Stimulated activated CD8-positive, alpha-beta memory T cell treated with anti-CD3 and anti-CD28 coated beads, Interleukin-4, amount 100 ng/mL, for 48 hours (primary cell): ENCODE measurements at places on chromosomes 6 and 20.
A peak's percentile ranks its signal among the peaks of the same experiment; 100 is the strongest.

DNA sequence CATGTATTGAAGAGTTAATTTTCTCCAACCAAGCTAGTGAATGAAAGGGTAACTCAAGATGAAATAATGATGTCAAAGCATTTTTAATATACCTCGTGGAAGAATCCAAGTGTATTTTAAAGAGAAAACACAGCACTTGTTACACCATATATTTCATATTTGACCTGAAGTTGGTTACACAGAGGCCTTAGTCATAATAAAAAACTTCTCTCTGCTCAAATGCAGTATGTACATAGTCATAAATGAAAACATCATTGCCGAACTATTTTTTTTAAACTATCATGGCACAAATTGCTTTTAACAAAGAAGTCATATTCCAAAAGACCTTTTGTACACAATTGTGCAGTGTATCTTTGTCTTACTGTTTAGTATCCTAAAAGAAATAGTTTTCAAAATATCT lies 43.0 kb downstream of the BACH2 start:
- no peak for DNase-seq

- DNase-seq = no peak
Measured at GRCh38 chr6:24919056-24919892, 16.5 kb downstream of the RIPOR2 start.

GRCh38 chr6:4582506-4583417 lies 193.4 kb upstream of the CDYL start:
- DNase-seq = no peak

DNA sequence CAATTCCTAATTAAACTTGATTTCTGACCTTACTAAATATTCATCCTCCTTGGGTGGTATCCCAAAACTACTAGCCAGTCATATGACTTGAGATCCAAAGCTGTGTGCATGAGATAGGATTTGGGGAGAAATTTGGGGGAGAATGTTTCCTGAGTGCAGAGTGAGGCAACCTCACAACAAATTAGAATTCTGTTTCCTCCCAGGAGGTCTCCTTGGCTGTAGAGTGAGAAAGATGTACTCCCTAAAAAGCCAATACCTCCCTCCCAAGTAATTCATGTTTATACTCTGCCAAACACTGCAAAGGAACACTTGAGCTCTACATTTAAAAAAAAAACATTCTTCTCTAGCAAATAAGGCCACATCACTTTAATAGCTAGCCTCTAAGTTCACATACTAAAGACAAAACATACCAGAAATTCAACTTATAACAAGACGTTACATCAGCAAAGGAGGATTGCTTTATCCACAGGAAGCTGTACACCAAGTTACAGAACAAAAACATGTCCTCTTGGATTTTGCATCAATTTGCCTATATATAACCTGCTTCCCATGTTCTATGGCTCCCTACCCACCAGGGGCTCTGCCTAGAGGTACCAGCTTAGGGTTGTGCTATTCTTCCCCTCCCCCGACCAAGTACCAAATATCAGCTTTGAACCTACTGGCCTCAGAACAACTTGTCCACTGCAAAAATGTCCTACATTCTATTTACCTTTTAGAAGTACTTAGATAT lies 15.4 kb upstream of the TMEM30A start:
- no peak for DNase-seq

DNA sequence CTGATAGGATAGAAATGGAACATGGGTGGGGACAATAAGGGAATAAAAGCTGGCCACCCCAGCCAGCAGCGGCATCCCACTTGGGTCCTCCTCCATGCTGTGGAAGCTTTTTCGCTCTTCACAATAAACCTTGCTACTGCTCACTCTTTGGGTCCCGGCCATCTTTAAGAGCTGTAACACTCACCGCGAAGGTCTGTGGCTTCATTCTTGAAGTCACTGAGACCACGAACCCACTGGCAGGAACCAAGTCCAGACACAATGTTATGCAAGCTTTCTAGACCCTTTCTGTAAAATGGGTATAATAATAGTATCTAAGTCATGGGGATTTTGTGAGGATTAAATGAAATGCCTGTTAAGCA lies 48.9 kb upstream of the EZR start:
- DNase-seq = no peak

GRCh38 chr6:22053391-22053997 lies 243.3 kb downstream of the PRL start:
- no peak for DNase-seq

DNA sequence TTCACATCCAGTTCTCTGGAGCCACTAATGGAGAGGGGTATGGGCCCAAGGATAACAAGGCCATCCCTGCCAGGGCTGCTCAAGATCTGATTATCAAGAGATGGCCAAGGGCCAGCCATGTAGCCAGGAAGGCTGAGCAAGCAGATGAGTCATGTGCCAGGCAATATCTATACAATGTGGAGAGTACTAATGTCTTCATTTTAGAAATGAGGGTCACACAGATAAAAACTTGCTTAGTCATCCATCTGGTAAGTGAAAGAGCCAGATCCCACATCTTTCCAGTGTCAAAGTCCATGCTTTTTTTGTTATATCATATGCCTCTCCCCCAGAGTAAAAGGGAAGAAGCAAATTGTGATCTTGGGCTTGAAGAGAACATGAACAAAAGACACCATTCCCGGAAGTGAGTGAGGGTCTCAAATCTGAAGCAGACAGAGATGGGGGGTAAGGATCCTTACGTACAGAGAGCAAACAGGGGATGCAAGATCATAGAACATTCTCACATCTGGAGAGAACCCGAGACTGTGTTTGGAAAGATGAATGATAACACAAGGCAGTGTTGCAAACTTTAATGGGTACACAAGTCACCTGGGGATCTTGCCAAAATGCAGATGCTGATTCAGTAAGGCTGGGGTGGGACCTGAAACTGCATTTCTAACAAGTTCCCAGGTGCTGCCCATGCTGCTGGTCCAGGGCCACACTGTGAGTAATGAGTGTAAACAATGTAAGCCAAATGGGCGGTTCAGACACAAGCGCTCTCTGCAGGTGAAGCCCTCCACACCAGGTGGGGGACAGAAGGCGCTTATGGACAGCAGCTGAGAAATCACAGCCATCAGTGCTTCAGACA lies 20.0 kb upstream of the GSTA3 start:
- no peak for DNase-seq

- DNase-seq = no peak
Measured at GRCh38 chr6:135527960-135528249, 30.4 kb upstream of the AHI1 start.

DNA sequence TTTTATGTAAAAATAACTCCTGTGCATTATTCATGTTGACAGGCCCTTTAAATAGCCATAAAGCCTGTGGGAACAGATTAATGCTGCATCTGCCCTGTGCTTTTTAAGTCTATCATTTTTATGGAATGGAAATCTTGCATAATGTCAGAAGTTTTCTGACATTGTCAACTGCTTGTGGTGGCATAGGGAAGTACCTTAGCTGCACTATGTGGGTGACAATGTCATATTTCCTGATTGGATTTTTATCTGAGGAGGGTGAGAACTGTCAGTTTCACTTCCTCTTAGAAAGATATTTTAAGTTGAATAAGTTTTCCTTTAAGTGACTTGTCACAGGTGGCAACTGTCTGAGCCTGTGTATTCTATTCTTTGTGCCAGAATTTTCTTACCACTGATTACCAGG lies 267.9 kb downstream of the PLCB1 start:
- no peak for DNase-seq

DNA sequence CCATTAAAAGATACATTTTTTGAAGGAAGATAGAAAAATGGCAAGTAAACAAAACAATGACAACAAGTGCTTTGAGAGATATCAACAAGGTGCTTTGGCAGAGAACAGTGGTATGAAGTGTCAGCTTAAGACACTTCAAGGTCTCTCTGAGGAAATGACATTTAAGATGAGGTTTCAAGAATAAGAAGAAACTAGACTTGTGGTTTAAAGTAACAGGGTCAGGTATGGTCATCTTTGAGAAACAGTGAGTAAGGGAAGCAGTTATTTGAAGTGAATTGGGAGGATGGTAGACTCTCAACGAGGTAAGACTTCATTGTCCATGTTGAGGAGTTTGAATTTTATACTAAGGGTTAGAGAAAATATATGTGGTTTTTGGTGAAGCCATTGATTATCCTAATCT lies 77.8 kb downstream of the SYCP2L start:
- no peak for DNase-seq

- DNase-seq = peak; percentile 31
Measured at GRCh38 chr6:151647976-151648639, 154.3 kb downstream of the CCDC170 start.

DNA sequence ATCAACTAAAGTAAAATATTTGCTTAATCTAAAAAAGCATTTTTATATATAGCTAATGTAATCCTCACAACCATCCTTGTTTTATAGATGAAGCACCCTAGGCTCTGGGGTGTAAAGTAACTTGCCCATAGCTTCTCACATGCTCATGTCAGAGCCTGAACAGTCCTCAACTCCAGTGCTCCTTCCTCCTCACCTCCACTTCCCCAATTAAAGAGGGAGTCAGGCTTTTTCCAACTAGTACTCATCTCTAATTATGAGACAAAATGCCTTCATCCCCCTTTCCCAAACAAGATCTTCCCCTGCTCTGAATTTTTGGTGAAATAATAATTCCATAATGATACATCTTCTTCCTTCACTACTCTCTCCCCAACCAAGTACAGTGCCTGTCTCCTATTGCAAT lies 290.8 kb upstream of the PRDM1 start:
- no peak for DNase-seq

- no peak for DNase-seq
Measured at GRCh38 chr20:18443886-18444285, 22.9 kb downstream of the DZANK1 start.

DNA sequence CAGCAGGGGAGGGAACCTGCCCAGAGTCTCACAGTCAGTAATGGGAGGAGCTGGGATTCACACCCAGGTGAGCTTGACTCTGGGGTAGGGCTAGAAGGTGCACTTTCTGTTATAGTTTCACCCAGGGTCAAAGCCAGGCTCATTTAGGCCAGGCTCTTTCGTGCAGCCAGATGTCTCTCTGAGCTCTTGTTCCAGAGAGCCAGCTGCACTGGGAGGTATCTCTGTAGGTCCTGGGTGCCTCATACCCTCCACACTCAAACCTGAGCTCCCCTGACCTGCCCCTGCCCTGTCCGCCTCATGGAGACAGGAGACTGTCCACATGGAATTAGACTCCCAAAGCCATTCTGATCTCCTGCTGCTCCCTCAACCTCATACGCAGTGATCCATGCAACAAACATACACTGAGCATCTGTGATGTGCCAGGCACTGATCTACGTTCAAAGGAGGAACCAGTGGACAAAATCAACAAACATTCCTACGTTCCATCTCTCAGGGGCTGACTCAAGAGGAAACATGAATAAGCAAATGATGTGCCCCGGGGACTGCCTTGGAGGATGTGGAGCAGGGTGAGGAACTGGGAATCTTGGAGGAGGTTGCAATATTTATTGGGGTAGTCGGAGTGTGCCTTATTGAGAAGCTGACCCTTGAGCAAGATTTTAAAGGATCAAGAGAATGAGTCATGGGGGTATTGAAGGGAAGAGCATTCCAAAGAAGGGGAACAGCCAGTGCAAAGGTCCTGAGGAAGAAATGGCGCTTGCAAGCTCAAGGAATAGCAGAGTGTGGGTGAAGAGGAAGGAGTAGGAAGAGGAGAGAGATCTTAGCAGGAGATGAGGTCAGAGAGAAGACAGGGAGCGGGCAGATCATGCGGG lies 71.3 kb upstream of the TOX2 start:
- DNase-seq = no peak

DNA sequence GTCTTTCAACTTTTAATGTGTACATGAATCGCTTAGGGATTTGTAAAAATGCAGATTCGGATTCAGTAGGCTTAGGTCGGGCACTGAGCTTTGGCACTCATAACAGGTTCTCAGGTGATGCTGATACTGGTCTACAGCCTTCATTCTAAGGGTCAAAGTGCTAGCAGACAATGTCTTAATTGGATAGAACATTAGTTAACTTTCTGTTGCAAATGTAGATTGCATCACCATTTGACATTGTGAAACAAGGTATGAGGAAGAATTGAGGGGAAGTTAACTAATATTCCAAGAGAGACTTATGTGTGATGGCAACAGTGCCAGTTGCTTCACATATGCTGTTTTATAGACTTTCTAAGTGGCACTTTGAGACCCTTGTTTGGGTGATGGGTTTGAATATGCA lies 86.9 kb downstream of the MLIP start:
- DNase-seq = no peak

GRCh38 chr20:19110881-19111460 lies 101.5 kb upstream of the SLC24A3 start:
- DNase-seq = no peak

- DNase-seq = no peak
Measured at GRCh38 chr6:32954267-32954666, 1.4 kb upstream of the HLA-DMA start.

DNA sequence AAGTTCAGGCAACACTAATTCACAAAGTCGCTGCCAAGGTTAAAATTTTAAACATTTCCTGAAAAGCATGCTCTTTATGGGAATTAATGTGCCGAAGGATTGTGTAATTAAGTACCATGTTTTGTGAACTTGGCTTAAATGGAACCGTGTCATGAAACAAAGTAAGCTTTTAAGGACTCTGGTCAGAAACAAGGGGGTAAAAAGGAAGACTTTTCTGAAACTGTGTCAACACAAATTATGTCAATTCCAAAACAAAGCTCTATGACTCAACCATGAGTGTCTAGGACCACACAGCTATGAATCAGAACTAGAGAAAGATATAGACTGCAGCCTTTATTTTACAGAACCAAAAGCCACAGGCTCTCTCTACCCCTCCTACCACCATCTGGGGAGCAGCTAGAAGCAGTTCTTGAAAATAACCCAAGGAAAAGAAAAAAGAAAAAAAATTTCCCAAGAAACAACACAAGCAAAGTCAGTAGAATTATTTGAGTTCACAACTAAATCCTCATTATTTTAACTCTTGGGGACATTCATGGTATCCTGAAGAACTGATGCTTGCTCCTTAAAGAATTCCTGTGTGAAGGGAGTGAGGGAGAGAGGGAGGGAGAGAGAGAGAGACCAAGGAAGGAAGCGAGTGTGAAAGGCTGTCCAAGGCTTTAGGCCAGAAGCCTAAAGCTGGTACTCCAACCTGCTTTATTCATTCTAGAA lies 81.9 kb downstream of the ZMYND8 start:
- peak; percentile 37 for DNase-seq

- peak; percentile 79 for DNase-seq
Measured at GRCh38 chr6:127266178-127266891, at the start of gene RNF146. Gene RNF146, plus strand, starts transcription at chr6:127266864. Its CDS starts 13,475 bp downstream, at chr6:127280339.

DNA sequence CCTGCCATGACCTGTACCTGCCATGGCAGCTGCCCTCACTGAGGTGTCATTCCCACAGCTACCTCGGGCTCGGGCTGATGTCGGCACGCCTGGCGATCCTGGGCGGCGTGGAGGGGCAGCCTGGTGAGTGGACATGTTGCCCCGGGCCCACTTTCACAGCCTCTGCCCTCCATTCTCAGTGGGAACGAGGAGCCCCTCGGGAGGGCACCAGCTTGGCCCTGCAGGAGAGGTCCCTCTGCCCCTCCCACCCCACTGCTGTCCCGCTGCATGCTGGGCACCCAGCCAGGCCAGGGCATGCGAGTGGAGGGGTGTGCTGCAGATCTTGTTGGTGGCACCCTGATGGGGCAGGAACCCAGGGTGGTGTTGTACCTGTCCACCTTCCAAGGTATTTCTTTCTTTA lies 23.0 kb downstream of the ENTPD6 start:
- no peak for DNase-seq
